Nucleus accumbens (tissue), 56 donors: ENCODE measurements at places on chromosomes 12 and 14.
A peak's percentile ranks its signal among the peaks of the same experiment; 100 is the strongest.

DNA sequence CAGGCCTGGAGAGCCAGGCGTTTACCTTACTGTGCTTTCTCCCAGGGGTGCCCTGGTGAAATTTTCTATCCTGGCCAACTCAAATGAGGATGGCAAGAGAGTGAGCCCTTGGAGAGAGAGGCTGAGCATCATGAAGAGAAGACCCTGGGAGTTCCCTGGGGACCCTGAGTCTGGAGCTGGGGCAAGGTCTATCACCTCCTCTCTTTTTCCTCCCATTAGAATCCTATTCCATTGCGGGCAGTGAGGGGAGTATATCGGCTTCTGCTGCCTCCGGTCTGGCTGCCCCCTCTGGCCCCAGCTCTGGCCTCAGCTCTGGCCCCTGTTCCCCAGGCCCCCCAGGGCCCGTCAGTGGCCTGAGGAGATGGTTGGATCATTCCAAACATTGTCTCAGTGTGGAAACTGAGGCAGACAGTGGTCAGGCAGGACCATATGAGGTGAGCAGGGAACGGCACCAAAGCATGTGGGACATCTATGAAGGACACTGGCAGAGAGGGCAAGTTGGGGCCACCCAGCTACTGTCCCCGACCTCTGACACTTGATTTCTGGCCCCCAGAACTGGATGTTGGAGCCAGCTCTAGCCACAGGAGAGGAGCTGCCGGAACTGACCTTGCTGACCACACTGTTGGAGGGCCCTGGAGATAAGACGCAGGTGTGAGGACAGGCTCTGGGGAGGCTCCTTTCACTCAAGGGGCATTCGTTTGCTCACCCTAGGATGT, 1.6 kb downstream of the ARHGEF25 start:
- DNase-seq: no peak

DNA sequence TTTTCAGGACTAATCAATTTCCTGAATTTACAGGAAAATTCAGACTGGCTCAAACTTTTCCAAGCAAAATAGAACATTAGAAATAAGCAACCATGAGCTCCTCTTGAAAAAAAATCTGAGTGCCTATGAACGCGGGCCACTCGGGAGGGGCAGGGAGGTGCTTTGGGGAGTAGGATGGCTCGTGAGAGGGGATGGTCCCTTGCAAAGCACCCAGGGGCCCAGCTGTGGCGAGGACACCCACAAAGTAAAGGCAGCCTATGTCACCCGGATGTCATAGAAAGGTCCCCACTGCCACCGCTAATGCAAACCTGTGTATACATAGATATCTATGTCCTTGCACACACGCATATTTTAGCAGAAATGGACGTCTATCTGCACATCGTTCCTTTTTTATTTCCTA, 309.9 kb downstream of the ADGRD1 start:
- DNase-seq: no peak

DNA sequence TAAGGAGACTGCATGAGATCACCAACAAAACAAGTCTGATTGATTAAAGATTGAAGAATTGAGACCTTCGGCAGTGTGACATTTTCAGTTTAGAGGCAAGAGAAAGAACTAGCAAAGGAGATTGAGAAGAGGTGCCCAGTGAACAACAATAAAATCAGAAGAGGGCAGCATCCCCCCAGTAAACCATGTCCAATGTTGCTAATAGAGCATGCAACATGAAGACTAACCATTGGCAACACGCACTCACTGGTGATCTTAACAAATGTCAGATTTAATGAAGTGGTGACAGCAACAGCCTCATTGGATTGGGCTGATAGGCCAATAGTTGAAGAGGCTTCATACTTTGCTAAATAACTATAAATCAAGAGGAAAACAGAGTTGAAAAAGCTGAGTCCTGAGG, 20.7 kb upstream of the TAS2R14 start:
- peak; percentile 6 for DNase-seq

DNA sequence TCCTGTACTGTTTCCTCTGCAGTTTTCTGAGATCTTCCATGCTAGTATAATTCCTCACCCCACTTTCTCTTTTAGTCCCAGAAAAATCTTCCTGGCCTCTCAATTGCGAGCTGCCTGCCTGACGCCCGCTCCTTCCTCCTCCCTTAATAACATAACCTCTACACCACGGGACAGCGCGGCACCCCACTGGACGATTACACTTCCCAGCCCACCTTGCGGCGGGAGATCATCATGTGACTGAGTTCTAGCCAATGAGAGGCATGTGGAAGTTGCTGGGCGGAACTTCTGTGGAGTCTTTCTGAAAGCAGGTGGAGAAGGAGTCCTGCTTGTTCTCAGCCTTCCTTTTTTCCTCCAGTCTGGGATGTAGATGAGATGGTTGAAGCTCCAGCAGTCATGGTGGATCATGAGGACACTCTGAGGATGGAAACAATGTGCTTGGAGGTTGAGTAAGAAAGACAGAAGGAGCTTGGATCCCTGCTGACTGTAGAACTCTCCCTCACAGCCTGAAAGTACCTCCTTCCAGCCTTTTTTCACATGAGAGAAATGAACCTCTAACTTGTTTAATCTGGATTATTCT, 133.6 kb upstream of the VRK1 start:
- DNase-seq: no peak

- no peak for DNase-seq
These were observed 770.9 kb upstream of the FOXG1 start for GRCh38 chr14:27995691-27996090.

DNA sequence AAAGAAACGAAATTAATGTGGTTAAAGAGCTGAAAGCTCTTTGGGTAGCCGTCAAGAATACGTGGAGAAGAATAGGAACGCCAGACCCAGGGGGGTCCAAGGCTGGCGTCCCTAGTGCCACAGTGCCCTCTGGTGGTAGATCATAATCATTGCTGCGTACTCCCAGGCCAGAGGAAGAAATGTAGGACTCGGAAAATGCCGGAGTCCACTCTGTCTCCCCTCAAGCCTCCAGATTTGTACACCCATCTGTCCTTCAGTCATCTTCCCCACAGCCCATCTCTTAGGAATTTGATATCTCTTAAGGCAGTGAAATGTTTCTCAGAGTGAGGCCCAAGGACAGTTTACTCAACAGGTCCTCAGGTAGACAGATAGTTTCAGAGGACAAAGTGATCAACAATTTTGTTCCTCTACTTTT, 25.4 kb upstream of the PLEKHG6 start:
- peak; percentile 54 for DNase-seq

DNA sequence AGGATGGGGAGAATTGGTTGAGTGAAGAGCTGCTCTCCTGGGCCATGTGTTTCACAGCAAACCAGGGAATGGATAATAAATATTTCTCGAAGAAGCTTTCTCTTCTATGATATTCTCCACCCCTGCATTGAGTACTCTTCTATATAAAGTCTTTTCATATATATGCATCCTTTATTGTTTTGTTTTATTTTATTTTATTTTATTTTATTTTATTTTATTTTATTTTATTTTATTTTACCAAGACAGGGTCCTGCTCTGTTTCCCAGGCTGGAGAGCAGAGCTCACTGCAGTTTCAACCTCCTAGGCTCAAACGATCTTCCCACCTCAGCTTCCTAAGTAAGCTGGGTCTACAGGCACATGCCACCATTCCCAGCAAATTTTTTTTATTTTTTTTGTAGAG, 85.8 kb downstream of the SCN8A start:
- DNase-seq: no peak

DNA sequence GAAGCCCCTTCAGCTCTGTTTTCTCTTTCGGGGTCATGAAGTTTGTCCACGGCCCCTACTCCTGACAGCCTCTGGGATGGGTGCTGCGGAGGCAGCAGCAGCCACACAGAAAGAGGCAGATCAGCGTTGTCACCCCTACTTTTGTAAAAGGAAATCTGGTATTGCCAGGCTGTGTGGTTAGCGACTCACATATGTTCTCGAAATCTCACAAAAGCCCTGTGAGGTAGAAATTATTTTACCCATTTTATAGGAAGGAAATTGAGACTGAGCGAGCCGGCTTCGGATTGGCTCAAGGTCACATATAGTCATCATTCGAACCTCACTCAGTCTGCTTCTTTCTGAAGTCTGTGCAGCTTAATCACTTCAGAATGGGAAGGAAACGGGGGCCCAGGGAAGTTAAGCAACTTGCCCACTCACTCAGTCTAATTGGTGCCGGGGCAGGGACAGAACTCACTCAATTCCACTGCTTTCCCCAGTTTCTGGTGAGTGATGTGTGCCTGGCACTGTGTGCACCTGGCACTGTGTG, 1.1 kb upstream of the CKAP4 start:
- DNase-seq: no peak

DNA sequence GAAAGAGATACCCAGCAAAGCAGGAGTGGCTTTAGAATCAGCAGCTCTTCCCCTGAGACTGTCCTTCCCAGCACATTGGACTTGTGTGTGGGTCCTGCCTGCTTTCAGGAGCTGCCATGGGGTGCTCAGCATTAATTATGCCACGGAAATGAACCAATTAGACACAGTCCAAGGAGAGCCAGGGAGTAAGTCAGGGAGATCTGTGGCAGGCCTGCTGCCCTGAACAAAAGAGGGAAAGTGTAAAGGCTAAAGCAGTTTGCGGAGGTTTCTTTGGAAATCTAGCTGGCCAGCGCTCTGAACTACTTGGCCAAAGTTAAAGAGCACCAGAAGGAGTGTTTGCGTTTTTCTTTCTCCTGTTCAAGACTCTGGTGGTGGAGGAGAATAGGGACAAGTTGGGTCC, 65.7 kb upstream of the SRSF5 start:
- DNase-seq: no peak

DNA sequence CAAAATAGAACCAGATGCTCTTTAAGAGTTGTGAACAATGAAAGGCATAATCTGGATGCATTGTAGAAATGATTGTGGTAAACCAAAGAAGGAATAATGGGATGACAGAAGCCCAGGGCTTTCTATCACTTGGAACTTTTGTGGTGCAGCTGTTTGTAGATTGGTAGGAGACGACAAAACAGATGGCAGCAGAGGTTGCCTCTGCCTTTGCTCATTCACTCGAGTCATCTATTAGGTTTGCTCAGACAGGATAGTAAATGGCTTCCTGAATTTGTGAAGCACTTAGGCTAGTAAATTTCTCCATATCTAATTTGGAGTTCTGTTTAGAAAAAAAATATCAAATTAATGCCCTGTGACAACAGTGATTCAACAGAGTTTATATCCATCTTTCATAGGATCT, 78.4 kb downstream of the FGD4 start:
- DNase-seq: no peak

- DNase-seq: no peak
These were observed 16.0 kb downstream of the PLD4 start for GRCh38 chr14:104940526-104941150.

DNA sequence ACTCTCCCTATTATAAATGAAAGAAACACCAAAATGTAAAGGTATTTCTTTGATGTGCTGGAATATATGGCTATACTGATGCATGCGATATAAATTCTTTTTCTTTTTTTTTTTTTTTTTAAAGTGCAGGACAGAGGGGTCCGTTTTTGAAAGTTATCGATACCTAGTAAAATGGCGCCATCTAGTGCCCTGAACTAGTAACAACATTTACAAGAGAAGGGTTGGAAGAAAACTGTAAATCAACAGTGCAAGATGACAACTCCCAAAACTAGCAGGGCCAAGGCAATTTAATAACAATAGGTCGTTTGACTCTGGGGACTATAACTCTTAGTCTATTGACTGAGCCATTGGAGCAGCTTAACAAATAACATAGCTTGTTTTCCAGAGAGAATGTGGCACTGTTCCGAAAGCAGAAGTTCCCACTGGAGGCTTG, 137.7 kb downstream of the SPTSSA start:
- no peak for DNase-seq

- no peak for DNase-seq
These were observed 921 bp downstream of the DEPDC4 start for GRCh38 chr12:100265732-100266584.

DNA sequence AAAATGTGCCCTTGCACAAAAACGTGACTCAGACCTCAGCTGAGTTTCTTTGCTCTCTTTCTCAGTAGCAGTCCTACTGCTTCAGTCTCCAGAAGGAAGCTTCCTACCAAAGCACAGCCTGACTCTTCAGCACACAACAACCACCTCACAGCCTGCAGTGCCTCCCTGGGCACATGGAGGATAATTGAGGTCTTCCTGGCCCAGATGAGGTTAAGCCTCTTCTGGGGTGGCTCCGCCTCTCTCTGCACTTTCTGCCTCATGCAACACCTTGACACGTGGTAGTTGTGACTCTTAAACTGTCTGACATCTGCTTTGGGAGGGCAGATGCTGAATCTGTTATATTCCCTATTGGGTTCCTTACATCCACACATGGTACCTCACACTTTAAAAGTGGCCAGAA, 33.8 kb downstream of the GIT2 start:
- DNase-seq: no peak

GRCh38 chr12:6205144-6205539, 4.9 kb downstream of the CD9 start:
- DNase-seq: peak; percentile 40

DNA sequence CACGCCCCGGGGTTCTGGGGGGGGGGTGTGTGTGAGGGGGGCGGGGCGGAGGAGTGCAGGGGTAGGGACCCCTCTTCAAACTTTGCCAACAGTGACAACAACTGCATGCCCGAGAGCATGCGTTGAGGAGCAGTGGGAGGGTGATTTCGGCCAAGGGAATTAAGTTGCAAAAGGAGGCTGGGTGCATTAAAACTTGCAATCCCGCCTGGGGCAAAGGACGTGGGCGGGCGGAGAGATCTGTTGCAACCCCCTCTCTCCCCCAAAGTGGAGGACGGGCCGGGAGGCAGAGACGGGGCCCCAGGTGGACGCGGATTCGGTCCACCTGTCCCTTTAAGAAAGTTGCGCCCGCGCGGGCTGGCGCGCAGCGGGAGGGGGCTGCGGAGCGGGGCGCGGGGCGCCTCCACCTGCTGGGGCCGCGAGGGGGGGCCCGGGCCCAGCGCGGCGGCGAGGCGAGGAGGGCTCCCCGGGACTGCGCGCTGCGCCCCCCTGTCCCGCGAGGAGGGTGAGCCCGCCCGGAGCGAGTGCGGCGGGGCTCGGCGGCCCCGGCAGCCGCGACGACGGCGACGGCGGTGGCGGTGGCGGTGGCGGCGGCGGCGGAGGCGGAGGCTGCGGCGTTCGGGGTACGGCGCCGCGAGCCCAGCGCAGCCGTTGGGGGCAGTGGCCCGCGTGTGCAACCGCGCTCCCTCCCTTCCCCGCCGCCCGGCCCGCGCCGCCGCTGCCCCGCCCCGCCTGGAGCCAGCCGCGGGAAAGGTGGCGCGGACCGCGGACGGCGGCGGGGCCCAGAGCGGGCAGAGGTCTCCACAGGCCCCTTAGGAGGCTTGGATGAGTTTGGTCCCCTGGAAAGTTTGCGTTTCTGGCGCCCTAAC, 530 bp upstream of the FOXN4 start:
- no peak for DNase-seq

- DNase-seq: no peak
These were observed 31.6 kb downstream of the EML1 start for GRCh38 chr14:99824776-99825175.

- DNase-seq: peak; percentile 29
These were observed 219.3 kb upstream of the NOS1 start for GRCh38 chr12:117580718-117581062.

GRCh38 chr14:89899291-89899690, 55.2 kb downstream of the EFCAB11 start:
- no peak for DNase-seq

DNA sequence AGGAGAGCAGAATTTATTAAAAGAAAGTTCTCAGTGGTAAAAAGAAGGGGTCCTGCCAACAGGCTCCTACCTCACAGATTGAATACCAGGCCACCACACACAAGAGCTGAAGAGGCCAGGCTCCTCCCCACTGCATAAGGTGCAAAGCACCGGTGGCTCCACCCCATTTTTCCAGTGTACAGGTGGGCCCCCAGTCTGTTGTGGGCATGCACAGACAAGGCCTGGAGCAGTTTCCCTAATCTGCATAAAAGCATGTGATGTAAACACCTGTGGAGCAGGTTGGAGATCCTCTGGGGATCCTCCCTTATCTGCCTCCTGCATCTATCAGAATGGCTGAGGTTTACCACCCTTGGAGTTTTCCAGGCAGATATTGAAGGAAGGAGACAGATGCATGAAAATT, 45.7 kb upstream of the PDZRN4 start:
- DNase-seq: no peak
